ENCODE measurements at places on chromosomes 1 and 21.

GRCh38 chr21:29777160-29777559 is 162.6 kb downstream of the GRIK1 start:
- DNase-seq = no peak

GRCh38 chr1:155206891-155207805 is 549 bp downstream of the THBS3 start:
- DNase-seq = no peak

DNA sequence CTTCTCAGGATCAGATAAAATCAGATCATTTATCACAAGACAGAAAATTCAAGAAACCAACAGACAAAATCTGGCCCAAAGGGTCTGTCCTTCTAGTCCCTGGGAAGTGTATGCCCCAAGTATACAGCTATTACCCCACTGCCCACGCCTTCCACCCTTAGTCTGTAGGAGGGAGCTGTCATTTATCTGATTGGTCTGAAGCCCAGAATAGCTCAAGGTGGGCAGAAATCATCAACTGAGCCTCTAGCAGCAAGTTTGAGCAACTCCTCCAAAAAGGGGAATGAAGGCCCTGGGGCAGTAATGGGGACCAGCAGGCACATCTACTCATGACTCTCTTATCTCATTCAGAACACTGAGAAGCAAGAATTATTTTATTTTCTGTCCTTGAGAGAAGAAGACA is 126.9 kb downstream of the MATN1 start:
- no peak for DNase-seq

DNA sequence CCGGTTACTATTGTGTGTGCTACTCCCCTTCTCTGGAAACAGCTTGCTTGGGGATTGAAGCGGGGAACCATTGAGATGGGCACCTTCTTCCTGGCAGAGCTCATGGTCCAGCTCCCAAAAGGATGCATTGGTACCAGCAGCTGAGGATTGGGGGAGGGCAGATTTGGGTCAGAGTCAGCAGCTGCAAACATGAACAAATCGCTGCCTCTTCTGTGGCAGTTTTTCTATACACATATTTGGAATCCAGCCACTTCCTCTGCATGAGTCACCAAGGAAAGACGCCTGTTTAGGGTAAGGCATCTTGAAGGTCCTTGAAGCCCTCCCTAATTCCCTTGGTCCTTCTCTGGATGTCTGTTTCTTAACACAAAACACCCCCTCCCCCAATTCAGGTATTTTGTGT is 104.7 kb downstream of the DAB1 start:
- no peak for DNase-seq

DNA sequence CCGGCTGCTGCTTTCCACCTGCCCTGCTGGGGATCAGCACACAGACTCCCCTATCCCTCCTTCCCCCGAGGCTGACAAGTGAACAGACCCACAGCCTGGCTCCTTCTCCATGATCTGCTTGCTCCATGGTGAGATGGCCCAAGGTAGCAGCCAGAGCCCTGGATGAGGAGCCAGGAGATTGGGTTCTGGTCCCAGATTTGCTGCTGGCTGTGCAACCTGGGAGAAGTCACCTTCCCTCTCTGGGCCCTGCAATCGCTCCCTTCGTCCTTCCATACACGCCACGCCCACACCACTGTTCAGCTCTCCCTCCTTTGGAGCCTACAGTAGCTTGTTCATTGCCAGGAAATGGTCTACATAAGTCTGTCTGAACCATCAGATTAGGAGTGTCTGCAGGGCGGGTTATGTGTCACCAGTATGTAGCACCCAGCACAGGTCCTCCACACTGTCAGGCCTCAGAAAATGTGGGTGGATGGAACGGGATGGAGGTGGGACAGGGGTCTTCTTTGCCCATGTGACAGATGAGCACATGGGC is 9.2 kb upstream of the EPHA8 start:
- no peak for DNase-seq

DNA sequence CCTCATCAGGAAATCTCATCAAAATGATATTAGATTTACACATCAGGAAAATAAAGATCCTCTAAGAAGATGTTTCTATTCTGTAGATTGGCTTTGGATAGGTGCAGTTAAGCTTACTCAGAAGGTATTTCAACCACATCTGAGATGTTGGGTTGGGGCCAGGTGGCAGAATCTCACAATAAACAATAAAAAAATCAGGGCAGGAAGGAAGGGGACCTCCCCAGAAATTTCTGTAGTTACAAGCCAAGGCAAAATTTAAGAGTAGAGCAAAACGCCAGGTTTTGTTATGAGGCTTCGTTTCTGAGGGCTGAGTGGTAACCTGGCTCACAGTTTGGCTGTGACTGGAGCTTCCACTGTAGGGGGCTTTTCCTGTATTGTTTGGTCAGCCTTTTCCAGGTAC is 84.8 kb downstream of the HUNK start:
- no peak for DNase-seq

DNA sequence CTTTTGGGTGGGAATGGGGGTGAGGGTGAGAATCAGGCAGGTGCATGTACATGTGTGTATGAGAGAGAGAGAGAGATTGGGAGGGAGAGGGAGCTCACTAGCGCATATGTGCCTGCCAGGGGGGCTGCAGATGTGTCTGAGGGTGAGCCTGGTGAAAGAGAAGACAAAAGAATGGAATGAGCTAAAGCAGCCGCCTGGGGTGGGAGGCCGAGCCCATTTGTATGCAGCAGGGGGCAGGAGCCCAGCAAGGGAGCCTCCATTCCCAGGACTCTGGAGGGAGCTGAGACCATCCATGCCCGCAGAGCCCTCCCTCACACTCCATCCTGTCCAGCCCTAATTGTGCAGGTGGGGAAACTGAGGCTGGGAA is 95.0 kb downstream of the EPHB2 start:
- no peak for DNase-seq

DNA sequence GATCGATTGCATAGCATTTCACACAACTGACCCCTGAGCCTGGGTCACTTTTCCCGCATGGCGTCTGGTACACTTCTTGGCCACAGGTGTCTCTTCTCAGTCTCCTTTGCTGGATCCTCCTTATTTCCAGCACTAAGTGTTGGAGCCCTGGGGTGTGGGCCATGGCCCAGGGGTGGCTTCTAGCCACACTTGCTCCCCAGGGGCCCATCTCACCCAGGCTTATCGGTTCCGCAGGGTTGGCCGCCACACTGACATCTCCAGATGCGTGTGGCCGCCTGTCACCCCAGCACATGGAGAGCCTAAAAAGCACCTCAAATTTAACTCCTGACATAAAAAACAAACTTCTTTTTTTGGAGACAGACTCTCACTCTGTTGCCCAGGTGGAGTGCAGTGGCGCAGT is 2.4 kb downstream of the THAP3 start:
- no peak for DNase-seq

GRCh38 chr1:73979684-73980083 is 218.3 kb downstream of the LRRIQ3 start:
- DNase-seq = no peak

DNA sequence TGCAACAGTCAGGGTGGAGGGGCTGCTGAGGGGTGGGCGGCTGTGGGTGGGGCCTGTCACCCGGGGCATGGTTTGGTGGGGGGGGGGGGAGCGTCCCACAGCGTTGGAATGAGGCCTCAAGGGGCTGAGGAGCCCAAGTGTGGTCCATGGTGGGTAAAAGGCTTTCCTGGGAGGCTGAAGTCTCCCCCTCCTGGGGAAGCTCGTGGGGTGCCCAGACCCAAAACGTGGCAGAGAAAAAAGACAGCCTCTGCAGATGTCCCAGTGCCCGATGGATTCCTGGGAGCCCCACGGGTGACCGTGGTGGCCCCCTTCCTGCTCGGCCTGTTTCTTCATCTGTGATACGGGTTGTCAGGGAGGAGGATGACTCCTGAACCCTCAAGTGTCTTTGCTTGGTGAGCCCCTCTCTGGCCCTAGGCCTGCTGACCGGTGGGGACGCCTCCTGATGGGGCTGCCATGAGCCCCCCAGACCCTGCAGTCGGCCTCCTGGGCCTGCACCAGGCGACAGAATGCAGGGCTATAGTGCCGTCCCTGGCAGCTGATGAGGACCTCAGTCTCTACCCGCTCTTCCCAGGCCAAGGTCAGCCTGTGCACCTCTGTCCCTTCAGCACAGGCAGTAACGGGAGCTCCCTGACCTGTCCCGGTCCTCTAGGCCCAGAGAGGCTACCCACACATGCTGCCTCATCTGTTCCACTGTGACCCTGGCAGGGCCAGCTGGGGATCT is 1.1 kb downstream of the OBSCN start:
- no peak for DNase-seq

DNA sequence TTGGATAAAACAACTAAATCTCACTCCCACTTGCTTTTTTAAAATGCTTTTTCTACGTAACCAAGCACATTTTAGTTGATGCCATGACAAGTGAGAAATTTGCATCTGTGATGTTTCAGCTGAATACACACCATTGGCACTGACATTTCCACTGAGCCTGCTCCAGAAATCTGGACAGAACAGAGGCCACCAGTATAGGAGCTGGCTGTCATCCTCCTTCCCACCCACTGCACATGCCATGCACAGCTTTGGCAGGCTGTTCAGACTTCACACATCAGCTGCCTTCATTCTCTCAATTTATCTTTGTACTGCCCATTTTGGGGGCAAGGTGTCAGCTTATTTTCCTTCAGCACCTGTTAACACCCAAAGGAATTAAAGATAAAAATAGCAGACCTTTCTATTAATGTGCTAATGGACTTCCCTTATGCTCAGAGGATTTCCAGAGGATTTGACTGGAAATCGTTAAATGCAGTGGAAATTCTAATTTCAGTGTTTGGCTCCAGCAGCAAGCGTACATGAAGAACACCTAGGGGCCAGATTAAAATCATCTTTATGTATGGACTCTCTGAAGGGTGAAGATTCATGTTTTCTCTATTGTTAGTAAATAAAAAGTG is 12.9 kb upstream of the PODN start:
- no peak for DNase-seq

Data from cerebellar nuclear complex (tissue), 1 donor.